Fibroblast of gingiva (primary cell): ENCODE measurements at places on chromosomes 13 and 19.

- no peak for DNase-seq
These were observed 95.9 kb upstream of the FREM2 start for GRCh38 chr13:38590796-38591507.

DNA sequence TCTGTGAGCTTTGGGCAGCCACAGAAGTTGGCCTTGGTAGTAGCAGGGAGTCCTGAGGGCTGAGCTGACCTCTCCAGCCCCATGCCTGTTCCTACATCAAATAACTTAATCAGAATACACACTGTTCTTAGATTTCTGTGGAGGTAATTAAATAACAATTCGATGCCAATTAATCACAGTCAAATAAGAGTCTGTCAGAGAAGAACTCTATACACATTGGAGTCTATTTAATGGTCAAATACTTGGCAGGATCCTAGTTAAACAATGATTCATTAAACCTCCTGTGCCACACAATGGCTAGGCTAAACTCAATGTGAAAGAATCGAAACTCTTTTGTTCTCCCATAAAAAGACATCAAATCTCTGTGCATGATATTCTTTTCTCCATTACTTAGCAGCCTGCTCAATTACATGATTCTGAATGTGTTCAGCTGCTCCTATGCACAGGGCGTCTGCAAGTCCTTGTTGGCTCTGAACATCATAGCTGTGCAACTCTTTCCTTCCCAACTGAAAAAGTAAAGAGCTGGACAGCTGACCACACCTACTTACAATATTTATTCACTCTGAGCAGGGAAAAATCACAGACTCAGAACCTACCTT, 173.1 kb downstream of the ABCC4 start:
- no peak for DNase-seq

GRCh38 chr13:85243831-85244230, 555.4 kb downstream of the SLITRK6 start:
- no peak for DNase-seq

GRCh38 chr19:48731452-48731851, 9.0 kb downstream of the RASIP1 start:
- DNase-seq = no peak

- DNase-seq = no peak
These were observed 1.3 kb downstream of the TMTC4 start for GRCh38 chr13:100673376-100673712.

DNA sequence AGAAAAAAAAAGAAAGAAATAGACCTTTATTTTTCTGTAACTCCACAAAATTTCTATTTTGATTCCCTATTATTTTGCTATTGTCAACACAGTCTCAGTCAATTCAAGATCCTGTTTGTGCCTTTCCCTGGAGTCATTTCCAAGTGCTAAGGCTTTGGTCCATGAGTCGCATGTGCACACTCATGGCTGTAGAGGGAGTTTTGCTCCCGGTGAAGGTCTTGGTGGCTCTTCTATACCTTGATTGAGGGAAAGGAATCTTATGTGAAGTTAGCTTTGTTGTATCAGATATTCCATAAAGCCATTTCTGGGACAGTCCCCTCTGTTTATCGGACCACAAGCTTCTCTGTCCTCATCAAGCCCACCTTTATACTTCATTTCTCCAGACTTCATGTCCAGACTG, 58.7 kb upstream of the ALOX5AP start:
- no peak for DNase-seq

DNA sequence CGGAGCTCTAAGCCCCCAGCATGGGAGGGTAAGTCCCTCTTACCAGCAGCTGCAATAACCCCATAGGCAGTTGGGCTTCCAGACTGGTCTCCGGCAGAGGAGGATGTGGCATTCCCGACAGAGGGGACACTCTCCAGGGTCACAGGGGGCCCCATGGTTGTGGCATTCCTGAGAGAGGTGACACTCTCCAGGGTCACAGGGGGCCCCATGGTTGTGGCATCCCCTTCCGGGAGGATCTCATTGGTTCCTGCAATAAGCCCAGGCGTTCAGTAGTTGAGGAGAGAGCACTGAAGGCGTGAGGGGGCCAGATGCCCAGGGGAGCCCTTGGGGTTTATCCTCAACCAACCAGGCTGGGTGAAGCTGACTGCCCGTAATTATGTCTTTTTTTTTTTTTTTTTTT, 5.4 kb downstream of the CD320 start:
- no peak for DNase-seq

- DNase-seq = no peak
These were observed 152.5 kb upstream of the ZNF536 start for GRCh38 chr19:30219702-30220101.

GRCh38 chr19:7792281-7792680, 29.2 kb downstream of the CLEC4M start:
- DNase-seq = no peak

DNA sequence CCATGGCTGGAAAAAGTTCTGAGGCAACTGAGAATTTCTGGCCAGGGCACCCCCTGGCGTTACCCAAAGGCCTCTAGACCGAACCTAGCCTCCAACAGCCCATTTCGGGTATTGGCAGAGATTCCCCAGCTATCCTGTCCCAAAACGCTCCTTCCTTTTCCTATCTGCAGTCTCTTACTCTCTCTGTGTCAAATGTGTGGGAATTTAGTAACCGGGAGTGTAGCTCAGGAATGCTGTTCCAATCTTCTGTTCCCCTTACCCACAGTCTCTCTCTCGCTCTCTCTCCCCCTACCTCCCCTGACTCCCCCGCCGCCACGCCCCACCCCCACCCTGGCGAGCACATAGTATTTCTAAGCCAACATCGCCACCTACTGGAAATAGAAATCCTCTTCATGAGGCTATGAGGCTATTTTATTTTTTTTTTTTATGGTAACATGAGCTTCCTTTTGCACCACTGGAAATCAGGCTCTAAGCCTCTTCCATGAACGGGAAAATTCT, 27.0 kb downstream of the OXGR1 start:
- no peak for DNase-seq

- DNase-seq = no peak
These were observed 4.2 kb downstream of the DYRK1B start for GRCh38 chr19:39829702-39830275.

- no peak for DNase-seq
These were observed 285.2 kb downstream of the SHISA2 start for GRCh38 chr13:25766576-25766975.

DNA sequence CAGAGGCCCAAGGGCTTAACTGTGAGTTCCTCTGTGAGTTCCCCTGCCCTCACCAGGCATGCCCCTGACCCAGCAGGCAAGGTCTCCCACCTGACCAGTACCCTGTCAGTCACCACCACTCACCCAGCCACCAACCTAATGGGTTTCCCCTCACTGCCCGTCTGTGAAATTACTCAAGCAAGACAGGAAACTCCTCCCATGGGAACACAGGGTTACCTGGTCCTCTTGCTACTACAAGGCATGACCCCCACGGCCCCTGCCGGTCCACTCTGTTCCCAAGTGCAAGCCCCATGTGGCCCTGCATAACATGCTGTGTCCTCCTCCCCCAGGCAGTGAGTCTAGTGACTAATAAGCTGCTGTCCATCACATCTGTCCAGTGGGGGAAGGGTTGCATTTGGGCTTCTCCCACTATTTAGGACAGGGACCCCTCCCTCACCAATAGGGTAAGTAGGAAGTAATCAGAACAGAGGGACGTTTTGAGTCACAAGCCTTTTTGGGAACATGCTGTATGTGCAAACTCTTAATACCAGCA, 8.0 kb upstream of the DHRS12 start:
- no peak for DNase-seq

GRCh38 chr13:97369261-97369893, 64.6 kb upstream of the RAP2A start:
- no peak for DNase-seq

GRCh38 chr13:70098669-70099068, 9.0 kb upstream of the ATXN8OS start:
- no peak for DNase-seq

- DNase-seq = no peak
These were observed 7.3 kb upstream of the ZNF460 start for GRCh38 chr19:57273014-57273413.

DNA sequence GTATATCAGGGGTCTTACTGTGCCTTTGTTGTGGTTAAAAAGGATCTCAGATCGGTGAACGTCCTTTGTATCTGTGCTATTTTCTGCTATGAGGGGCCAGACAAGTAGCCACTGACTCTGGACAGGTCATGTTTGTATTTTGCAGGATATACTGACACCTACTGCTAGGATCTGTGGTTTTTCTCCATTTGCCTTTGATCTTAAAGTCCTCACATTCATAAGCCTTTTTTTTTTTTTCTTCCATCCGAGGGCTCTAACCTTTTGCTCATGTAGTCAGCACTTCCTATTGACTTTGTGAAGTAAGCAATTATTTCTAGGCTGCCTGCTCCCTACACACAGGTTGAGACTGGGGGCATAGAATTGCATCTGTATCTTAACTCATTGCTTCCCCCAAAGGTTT, 106.2 kb downstream of the SLITRK5 start:
- peak; percentile 15 for DNase-seq

DNA sequence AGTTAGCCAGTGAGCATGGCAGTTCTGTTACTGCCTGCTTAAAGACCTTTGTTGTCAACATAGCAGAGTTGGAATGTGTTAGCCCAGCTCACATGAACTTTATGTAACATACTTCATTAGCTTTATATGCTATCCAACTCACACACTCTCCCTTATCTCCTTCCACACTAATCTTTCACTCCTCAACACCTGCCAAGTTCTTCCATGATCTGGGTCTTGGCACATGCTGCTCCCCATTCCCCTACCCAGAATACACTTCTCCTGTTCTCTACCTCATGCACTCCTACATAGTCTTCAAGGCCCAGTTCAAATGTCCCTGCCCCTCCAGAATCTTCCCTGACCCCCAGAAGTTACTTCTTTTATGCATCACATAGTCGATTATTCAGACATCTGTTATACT, 179.3 kb downstream of the KATNAL1 start:
- DNase-seq = no peak
